ENCODE measurements at places on chromosomes 11 and 22.
A peak's percentile ranks its signal among the peaks of the same experiment; 100 is the strongest.

GRCh38 chr22:32542677-32543357, 68.2 kb downstream of the FBXO7 start:
- DNase-seq: no peak

- DNase-seq: no peak
Measured at GRCh38 chr11:3056296-3057068, 741 bp downstream of the CARS1 start.

- DNase-seq: no peak
Measured at GRCh38 chr22:47710135-47710534, 947.7 kb downstream of the TBC1D22A start.

- no peak for DNase-seq
Measured at GRCh38 chr11:90332415-90332814, 109.6 kb upstream of the CHORDC1 start.

- DNase-seq: no peak
Measured at GRCh38 chr11:124592627-124593026, 18.6 kb upstream of the PANX3 start.

DNA sequence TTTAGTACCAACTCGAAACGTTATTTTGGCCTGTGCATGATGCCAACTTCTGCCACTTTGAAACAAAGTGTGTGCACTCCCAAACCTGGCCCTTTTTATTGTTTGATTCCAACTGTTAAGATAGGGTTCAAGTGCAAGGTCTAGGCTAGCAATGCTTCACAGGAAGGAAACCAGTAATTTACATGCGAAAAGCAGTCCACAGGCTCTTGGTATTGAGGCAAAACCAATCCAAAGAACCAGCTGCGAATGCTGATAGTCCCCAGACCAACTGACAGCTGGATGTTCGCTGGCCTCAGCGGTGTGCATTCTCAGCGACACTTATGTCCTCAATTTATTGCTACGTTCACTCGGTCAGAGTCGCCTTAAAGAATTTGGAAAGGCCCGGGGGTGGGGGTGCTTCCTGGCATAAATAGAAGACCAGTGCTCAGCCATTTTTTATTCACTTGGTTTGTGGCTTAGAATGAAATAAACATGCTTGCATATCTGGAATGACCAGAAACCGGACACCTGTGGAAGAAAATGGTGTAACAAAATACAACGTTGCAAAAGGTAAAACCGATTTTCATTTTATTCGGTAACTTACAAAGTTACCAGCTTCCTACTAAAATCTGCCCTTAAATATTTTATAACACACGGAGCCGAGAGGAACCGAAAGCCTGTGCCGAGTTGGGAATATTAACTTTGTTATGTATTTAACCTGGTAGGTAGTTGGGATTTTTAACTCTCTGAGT, 1.6 kb downstream of the CPT1A start:
- DNase-seq: no peak

- no peak for DNase-seq
Measured at GRCh38 chr11:124754309-124754708, 2.3 kb upstream of the VSIG2 start.

- DNase-seq: peak; percentile 6
Measured at GRCh38 chr22:17773606-17774205, 563 bp downstream of the BID start.

GRCh38 chr22:37545703-37546436, 14.4 kb upstream of the CDC42EP1 start:
- DNase-seq: no peak

- no peak for DNase-seq
Measured at GRCh38 chr22:45538281-45538680, 35.6 kb downstream of the FBLN1 start.

DNA sequence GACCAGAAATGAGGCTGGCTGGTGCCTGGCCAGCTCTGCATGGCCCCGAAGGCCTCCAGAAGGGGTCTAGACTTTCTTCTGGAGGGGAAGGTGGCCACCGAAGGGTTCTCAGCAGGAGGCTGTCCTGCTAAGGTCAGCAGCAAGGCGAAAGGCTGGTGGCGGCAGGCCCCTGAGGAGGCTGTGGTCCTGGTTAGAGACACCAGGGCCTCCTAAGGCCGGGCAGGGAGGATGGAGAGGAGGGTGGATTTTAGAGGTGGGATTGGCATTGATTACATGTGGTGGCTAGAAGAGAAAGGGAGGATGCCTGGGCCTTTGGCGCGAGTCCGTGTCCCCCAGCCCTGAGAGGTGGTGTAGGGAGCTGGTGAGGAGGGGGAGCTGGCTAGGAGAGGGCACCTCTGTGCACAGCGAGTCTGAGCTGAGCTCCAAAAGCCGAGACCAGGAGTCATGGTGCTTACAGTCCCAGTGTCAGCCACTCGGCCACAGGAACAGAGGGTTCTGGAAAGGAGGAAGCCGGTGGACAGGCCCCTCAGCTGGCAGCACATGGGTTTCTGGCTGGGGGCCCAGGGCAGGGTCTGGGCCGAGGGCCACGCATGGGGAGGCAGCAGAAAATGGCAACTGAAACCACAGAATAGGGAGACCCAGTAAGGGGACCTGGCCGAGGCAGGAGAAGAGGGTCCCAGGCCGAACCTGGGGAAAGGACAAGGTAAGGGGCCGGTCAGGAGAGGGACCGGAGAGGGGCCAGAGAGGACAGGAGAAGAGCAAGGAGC, 2.5 kb downstream of the FERMT3 start:
- DNase-seq: no peak

GRCh38 chr11:17389957-17390649, 1.6 kb upstream of the KCNJ11 start:
- no peak for DNase-seq

DNA sequence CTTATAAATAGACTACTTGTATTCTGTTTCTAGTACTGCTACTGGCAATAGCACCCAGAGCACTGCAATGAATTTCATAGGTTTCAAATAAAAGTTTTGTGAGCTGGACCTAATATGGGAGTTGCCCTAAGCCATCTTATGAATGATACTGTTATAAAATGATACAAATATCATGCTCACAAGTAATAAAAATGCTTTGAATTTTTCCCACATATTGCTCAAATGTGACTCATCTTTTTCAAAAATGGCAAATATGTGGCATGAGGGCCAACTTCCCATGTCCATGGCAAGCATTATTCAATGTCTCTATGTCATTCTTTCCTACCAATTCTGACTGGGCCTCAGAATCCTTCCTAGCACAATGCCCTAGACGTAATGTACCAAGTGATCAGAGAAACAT, 137.6 kb downstream of the TRPC6 start:
- no peak for DNase-seq

GRCh38 chr11:33040862-33041453, 1.6 kb downstream of the TCP11L1 start:
- no peak for DNase-seq

DNA sequence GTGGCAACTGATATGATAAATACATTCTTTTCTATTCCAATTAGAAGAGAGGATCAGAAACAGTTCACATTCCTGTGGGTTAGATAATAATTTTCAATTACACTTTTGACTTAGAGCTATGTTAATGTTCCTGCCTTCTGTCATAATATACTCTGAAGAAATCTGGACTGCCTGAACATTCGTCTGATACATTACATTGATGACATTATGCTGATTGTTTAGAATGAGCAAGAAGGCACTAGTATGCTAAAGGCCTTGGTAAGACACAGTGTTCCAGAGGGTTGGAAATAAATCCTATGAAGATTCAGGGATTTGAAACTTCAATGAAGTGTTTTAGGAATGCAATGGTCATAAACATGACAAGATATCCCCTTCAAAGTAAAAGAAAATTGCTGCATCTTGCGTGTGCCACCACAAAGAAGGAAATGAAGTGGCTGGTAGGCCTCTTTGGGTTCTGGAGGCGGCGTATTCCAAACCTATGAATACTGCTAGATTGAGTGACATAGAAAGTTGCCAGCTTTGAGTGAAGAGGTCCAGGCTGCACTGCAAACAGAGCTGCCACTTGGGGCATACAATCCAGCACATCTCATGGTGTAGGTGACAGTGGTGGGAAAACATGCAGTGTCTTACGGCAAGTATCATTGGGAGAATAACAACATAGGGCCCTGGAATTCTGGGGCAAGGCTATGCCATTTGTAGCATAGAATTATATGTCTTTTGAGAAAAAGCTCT, 21.2 kb upstream of the PDE3B start:
- no peak for DNase-seq

GRCh38 chr22:21755851-21756284, 20.3 kb upstream of the YPEL1 start:
- no peak for DNase-seq

- no peak for DNase-seq
Measured at GRCh38 chr11:14345668-14346067, 13.3 kb downstream of the RRAS2 start.

GRCh38 chr22:24408630-24409029, 18.8 kb upstream of the ADORA2A start:
- no peak for DNase-seq

- DNase-seq: no peak
Measured at GRCh38 chr11:17550450-17551346, 3.6 kb downstream of the OTOG start.

DNA sequence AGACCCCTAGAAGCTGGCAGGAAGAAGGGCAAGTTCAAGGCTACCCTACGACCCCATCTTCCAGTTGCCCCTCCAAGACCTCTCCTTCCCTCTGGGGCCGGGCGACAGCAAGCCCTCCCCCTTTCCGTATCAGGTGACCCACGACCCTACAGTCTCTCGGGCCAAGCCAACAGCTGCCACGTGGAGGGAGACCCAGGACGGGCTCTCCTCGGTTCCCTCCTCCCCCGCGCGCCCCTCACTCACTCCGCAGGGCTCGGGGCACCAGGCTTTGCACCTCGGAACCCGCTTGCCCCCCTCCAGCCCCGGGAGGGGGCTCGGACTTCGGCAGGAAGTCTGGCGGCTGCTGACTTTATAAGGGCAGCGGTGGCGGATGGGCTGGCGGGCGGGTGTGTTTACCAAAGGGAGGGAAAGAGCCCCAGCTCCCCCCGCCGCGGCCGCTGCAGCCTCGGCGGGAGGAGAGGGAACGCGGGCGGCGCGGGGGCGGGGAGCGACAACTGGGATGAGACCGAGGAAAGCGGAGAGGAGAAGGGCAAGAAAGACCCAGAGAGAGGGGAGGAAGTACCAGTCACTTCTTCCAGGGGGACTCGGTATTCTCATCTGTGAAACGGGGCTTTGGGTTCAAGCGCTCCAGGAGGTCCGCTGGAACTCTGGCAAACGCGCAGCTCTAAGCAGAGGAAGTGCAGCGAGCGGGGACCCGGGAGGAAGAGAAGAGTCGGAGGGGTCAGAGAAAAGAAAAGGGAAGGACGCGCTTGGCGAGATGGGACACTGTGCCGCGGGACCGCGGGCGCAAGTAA, 767 bp downstream of the SLC43A1 start:
- DNase-seq: no peak

- DNase-seq: peak; percentile 89
Measured at GRCh38 chr22:38793721-38794466, at the start of gene DNAL4. Gene DNAL4, minus strand, starts transcription at chr22:38794143. Its CDS starts 11,412 bp downstream, at chr22:38782731.

DNA sequence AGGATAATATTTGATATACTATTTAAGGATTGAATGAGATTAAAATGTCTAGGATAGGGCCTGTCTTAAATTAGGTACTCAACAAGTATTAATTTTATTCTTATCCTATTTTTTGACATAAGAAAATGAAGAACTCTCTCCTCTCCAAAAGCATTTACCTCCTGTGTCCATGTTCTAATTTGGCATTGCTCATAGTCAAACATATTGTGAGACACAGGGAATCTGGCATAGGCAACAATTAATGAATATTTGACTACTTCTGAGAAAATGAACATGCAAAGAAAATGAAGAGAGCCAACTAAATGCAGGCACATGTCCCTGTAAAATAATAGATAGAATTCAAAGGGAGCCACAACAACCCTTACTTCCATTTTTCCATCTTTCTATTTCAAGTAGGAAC, 198.5 kb upstream of the C11orf87 start:
- no peak for DNase-seq

DNA sequence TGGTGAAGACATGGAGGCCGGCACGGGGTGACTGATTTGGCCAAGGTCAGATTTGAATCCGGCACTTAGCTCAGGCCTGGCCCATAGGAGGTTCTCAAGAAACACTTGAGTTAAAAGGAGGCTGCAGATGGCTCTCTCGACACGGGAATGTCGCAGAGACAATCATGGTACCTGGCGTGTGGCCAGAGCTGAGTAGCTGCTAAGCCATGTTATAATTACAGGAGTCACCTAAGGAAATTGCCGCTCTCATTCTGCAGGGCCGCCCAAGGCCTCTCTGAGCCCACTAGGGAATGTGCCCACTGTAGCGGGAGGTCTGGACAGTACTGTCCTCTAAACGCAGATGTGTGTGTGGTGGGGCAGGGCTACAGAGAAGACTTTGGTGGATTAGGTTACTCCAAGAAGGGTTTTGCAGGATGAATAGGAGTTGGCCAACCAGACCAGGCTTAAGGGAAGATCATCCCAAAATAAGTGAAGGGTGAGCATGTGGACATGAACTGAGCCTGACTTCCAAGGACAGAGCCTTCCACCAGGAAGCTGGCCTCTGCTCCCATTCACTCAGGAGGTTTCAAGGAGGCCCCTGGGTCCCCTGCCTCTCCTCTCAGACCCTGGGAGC, 19.3 kb upstream of the PRR5 start:
- DNase-seq: no peak

- DNase-seq: no peak
Measured at GRCh38 chr11:15849257-15849656, 507.1 kb downstream of the SOX6 start.

- DNase-seq: no peak
Measured at GRCh38 chr11:35223371-35223796, 84.4 kb downstream of the CD44 start.

All from NCI-H187 (cell line).